Nephron progenitor cell (in vitro differentiated cells): ENCODE measurements at places on chromosomes 12 and 14.

- DNase-seq = peak; percentile 42
Measured at GRCh38 chr14:23153851-23154796, 29.3 kb downstream of the SLC7A8 start.

DNA sequence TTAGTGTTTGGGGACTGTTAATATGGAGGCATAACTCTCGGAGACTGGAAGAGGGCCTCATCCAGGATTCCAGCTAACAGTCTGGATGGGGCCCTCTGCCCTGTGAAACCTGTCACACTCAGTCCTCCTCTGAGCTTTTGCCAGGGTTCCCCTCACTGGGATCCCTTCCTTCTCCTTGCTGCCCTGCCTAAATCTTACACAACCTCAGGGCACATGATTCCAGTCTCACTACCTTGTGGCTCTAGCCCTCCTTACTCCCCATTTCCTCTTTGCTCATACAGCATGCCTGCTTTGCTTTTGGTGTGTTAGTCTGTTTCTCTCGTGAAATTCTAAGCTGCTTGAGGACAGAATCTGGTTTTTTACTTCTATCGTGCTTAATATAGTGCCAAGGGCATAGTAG is 942 bp upstream of the GSG1 start:
- no peak for DNase-seq

DNA sequence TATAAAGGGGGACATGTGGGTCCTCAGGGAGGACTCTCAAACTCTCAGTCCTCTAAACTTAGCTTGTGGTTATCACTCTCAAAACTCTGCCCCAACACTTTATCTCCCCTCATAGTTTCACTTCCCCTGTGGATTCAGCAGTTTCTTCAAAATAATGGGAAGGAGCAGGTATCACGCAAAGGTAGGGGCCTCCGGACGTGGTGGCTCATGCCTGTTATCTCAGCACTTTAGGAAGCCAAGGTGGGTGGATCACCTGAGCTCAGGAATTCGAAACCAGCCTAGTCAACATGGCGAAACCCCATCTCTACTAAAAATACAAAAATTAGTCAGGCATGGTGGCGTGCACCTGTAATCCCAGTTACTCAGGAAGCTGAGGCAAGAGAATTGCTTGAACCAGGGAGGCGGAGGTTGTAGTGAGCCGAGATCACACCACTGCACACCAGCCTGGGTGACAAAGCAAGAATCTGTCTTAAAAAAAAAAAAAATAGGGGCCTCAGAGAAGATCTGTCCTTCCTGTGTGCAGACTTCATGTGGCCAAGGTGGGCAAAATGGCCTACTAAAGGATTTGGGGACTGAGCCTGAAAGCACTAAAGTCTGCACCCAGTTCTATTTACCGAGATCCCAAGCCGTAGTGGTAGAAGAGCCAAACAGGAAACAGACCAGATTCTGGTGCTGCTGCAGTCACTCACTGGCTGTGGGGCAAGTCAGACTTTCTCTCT is 6.4 kb downstream of the ITGB7 start:
- no peak for DNase-seq

DNA sequence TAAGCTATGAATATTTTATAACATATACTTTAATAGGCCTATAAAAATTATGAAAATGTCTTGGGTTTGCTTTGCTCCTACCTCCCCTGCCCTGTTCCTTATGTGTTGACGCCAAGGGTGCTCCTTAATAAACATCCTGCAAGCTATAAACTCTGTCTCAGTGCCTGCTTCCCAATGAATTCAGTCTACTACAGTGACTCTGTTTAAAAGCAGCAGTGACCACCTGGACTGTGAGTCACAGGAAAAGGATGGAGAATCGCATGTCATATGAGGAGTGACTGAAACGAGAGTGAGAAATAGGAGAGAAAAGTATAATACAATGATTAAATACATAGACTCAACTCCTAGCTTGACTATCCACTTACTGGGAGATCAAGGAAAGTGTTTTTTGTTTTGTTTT is 41.1 kb upstream of the CFAP54 start:
- DNase-seq = no peak

DNA sequence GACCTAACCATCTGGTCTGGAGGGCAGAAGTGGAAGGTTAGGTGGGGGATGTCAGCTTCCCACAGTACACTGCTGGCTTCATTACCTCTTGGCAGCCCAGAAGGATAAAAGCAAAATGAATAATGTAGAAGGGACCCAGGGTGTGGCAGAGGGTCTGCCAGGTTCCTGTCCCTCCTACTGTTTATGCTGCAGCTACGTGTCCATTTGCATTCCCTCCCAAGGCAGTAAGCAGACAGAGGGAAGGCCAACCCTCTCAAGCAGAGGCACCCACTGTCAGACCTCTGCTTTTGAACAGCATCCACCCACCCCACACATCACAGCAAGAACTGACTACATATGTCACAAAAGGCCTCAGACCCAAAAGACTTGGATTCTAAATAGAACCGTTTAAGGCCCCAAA is 19.4 kb downstream of the MAX start:
- DNase-seq = no peak

DNA sequence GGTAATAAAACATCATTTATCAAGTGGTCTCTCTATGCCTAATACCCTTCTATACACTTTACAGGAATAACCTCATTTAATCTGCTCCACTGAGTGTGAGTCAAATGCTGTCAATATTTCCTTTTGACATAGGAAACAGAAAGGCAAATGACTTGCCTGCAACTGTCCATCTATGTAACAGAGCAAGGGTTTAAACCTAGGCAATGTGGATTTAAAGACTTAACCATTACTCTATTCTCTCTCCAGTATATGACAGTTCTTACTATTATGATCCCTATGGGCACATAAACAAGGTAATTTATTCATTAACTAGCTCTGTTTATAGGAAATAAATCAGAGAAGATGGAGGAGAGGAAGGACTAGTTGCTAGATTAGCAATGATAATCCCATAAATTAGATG is 70.6 kb downstream of the FSCB start:
- no peak for DNase-seq

GRCh38 chr14:27205036-27205435 is 607.2 kb upstream of the NOVA1 start:
- DNase-seq = no peak

GRCh38 chr14:51201890-51202289 is 38.2 kb upstream of the TMX1 start:
- no peak for DNase-seq

DNA sequence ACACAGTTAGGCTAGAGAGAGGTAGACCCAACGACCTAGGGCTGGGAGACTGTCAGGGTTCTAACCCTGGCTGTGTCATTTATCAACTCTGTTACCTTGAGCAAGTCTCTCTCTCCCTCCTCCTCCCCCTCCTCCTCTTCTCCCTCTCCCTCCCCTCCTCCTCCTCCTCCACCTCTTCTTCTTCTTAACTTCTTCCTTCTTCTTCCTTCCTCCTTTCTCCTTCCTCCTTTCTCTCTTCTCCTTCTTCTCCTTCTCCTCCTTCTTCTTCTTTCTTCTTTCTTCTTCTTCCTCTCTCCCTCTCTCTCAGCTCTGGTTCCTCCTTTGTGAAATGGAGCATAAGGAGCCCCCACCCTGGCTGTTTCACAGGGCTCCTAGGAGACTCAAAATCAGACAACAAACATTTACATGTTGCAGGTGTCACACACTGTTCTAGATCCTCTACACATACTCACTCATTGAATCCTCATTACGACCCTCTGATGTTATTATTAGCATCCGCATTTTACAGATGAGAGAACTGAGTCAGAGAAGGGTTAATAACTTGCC is 2.2 kb upstream of the KCNH3 start:
- no peak for DNase-seq

GRCh38 chr12:12993367-12993766 is 6.7 kb downstream of the HEBP1 start:
- no peak for DNase-seq

- peak; percentile 83 for DNase-seq
Measured at GRCh38 chr14:72948481-72949138, 22.3 kb downstream of the DCAF4 start.

GRCh38 chr14:89349171-89350008 is 67.6 kb downstream of the FOXN3 start:
- DNase-seq = peak; percentile 35

DNA sequence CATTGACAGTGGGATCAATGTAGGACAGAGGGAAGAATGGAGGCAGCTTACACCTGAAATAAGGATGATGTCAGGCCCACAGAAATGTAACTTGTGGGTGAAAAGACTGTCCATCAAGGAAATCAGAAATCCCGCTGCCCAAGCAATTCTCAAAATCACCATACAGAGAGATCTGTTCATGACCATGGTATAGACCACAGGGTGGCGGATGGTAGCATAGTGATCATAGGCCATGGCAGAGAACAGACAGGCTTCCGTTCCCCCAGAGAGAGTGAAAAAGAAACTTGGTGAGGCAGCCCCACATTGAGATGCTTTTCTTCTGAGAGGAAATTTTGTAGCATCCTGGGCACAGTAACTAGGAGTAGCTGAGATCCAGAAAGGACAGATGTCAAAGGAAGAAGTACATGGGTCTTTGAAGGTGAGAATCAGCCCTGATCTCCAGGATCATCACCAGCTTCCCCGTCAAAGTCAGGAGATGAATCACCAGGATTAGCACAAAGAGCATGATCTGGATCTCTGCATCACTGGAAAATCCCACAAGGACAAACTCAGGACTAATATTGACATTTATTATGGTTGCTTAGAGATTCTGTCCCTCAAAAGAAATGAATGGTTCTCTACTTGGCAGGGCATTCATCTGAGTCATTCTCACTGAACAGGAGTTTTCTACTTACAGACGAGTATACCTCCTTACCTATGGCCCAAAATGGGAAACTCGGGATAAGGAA is 5.5 kb upstream of the ZNF641 start:
- no peak for DNase-seq

DNA sequence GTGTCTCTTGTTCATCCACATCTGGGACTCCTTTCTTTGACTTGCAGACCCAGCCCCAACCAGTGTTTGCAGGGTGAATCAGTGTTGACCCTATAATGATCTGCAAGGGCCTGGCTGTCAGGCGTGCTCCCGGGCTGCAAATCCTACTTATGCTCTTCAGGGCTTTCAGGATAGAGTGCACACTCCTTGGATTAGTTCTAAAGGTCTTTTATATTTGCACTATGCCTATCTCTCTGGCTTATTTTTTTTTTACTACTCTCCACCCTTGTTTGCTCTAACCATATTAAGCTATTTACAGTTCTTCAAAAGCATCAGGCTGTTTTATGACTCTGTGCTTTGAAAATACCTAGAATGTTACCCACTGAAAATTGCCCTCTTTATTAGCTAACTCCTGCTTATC is 4.3 kb upstream of the PRICKLE1 start:
- DNase-seq = no peak
